ENCODE measurements at places on chromosomes 4 and X. TPM values are rescaled to one million over a fixed set of nuclear protein-coding genes. Genes with fewer than 3 reads are reported as not detected.

Gene TMSB15C
- polyA plus RNA-seq = 0.62 TPM

Gene ADGRL3
- 0.48 TPM for polyA plus RNA-seq

Gene UGT2B11
- polyA plus RNA-seq = not detected

GRCh38 chrX:9688833-9689232, 76.8 kb downstream of the GPR143 start:
- DNase-seq = no peak

GRCh38 chrX:56530011-56530410, 33.4 kb upstream of the UBQLN2 start:
- DNase-seq = no peak

DNA sequence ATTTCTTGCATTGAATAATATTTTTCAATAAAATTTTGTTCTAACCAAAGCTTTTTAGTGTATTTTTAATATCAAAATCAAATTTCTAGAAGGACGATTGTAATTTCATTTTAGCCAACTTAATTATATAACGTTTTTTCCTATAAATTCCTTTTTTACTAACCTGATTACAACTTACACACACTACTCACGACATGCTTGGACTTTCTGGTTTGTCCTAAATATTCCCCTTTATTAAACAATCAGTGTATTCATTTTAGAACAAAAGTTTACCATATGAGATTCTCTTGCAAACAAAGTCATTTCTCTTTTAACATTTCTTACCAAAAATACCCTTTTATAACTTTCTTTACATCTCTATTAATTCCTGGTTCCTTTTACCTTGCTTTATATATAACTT, 173.7 kb downstream of the PWWP3B start:
- DNase-seq = no peak

GRCh38 chrX:50327235-50327634, 122.7 kb downstream of the CCNB3 start:
- DNase-seq = no peak

DNA sequence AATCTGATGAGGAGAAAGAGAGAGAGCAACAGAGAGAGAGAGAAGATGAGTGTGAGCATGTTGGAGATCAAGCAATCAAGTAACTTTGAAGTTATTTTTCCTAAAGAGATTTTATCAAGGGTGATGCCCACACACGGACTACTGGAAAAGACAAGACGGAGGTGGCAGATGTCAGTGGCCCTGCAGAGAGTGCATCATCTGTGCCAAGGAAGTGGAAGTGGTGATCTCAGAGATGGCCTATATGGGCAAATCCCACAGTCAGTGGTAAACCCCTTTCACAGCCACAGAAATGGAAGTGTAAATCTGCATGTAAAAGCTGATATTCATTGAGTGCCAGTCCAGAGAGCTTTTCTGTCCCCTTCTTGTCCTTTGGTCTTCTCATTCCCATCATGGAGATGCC, 577.2 kb upstream of the AADAT start:
- no peak for DNase-seq

DNA sequence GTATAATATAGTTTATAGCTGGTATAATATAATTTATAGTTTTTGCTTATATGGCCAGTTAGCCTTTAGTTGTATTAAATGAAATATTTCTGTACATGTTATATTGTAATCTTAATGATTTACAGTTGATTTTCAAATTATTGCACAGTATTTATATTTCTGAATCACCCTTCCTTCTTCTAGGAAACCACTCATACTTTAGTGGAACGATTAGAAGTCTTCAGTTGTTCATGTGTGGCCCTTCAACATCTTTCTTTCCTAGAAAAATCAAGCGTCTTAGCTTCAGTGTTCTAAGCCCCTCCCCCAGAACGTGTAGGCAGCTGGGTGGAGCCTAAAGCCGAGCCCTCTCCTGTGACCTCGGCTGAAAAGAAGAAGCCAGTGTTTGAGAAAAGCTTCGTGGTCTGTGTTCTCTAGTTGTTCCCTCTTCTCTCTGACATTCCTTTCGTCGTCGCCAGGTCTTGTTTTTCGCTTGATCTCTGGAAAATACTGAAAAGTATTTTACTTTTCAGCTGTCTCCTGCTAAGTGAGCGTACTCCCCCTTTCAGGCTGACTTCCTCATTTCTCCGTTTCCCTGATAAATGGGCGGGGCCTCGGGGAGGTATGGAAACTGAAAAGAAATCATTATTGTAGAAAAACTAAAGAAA, at the start of gene C4orf33:
TSS of gene C4orf33 (plus strand) at position 342 of the 644 bp plus-strand sequence. CDS start 6,459 bp downstream, outside the sequence.
- peak; percentile 74 for DNase-seq

DNA sequence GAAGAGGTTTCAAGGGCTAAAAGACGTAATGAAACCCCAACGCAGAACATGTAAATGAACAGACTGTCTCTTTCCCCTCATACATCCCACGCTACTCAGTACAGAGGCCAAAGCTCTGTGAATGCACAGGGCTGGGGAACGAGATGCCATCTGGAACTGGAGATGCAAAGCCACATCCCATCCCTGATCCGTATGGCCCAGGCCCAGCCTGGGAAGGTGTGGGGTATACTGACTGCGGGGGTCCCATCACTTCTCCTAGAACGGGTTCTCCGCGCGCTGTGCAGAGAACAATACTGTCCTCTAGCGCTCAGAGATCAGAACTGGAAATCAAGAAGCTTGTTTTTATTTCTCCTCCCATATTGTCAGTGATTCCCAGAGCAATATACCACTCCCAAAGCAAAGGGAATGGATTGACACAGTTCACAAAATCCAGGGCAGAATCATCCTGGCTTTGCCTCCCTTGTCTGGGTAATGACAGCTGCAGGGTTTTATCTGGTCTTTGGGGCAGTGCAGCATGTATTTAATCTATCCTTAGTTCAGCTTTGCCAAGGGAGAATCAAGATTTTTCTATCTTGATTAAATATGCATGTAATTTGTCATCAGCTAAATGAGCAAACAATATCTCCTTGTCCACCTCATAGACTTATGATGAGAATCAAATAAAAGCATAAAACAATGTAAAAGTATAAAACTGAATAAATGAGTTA, 47.3 kb upstream of the TLR3 start:
- DNase-seq = peak; percentile 77

GRCh38 chr4:99157478-99157935, 13.4 kb upstream of the ADH4 start:
- DNase-seq = peak; percentile 9

All from stomach (tissue), 19 donors.